ENCODE measurements at places on chromosomes 7 and 10.
A peak's percentile ranks its signal among the peaks of the same experiment; 100 is the strongest.

DNA sequence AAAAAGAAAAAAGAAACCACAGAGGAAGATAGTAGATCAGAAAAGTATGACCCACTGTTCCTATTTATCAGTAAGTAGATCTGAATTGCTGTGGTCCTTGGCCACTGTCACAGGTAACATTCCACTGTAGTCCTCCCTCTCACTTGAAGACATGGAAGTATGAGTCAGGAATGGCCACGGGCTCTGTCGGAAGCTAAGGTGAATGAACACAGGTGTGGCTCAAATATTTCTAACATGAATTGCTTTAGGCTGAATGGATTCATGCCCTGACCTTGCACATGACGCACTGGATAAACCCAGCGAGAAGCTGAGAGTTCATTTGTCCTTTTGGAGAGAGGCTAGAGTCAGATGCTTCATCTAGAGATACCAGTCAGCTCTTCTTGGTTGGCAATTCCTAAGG is 224.5 kb upstream of the SP8 start:
- no peak for DNase-seq

DNA sequence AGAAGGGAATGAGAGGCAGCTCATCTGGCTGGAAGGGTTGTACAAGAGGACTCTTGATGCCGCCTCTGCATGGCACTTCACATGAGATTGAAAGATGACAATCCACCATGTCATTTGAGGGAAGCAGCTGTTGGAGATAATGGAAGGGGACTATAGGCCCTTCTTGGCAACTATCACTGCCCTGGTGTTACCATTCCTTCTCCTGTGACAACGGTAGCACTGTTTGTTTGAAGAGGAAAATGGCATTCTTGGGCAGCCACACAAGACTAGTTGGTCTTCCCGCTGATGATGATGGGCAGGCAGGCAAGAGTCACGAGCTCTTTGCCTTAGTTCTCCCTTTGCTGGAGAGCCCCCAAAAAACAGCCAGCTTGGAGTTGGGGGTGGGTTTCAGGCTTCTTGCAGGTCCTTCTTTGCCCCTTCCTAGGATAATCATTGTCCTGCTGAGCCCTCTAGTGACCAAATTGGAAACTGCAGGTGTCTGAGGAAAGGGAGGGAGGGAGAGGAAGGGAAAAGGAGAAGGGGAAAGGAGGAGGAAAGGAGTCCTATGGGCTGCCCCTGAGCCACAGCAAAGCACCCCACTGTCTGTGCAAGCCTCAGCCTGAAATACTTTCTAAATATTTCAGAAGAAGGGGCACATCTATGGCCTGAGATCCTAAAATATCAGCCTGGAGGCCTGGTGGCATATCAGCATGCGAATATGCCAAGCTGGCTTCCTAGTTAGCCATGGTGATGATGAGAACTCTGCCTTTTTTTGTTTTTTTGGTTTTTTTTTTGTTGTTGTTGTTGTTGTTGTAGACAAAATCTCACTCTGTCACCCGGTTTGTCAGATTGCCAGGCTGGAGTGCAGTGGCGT is 165.6 kb upstream of the KMT2E start:
- DNase-seq: peak; percentile 11

DNA sequence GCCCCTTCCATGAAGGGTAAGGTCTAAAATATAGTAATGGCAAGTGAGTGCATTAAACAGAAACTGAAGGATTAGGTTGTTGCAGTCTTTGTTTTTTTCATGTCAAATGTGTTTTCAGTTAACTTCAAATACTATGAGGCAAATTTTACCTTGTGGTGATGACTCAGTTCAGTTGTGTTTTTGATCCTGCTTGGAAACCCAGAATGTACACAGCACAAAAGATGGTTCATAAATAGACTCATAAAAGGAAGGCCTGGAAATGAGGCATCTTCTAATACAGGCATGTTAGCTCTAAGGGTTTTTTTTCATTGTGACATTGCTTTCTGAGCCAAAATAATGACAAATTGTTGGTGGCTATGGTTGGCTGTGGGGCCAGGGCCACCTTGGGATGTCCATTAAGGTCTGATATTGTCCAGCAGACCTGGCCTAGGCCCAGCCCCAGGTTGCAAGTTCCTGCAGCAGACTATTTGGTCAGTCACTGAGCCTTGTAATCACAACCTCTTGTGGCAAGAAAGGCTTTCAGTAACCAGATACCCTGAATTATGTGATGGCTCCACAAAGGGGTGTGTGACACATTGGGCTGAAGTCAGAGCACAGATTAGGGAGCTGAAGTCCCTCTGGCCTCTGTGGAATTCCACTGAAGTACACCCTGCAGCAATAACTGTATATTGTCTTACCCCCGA is 69.0 kb upstream of the SAMD8 start:
- DNase-seq: no peak

DNA sequence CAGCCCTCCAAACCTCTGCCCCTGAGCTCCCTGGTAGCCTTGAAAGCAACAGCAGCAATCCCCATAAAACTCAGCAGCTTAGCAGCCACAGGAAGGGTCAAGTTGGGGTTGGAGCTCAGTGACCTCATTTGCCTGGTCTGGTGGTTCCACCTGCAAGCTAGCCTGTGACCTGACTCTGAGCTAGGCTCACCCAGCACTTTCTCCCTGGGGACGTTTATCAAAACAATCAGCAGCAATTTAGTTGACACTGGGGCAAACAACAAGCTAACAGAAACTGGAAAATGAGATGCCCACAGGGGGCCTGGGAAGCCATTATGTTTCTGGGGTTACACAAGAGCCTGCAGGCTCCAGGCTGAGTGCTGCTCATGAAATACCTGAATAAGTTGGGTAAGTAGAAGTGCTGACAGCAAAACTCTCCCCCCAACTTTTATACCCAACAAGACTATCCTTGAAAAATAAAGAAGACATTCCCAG is 22.4 kb upstream of the CRYGN start:
- no peak for DNase-seq

DNA sequence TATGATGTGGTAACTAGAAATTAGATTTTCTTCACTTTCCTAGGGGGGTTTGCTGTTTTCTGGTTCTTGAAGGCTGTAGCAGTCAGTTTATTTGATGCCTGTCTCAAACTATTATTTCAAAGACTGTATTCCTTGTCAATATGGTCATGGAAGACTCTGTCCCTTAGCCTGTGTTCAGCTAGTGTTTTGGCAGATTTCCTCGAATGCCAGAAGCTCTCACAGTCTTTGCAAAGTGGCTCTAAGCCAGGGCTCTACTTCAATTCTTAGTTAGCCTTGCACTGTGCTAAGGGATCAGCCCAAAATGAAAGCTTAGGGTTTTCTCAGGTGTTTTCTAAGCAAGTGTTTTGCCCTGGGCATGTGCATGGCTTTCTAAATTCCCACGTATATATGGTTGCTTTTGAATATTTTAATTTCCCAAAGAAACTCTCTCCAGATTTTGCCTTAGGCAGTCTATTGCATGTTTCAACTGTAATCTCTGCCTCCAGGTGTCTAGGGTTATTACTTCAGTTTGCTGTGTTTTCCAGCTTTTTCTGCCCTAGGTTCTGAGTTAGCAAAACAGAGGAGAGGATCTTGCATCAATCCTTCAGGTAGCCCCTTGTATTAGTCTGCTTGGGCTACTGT is 7.2 kb upstream of the C1GALT1 start:
- no peak for DNase-seq

DNA sequence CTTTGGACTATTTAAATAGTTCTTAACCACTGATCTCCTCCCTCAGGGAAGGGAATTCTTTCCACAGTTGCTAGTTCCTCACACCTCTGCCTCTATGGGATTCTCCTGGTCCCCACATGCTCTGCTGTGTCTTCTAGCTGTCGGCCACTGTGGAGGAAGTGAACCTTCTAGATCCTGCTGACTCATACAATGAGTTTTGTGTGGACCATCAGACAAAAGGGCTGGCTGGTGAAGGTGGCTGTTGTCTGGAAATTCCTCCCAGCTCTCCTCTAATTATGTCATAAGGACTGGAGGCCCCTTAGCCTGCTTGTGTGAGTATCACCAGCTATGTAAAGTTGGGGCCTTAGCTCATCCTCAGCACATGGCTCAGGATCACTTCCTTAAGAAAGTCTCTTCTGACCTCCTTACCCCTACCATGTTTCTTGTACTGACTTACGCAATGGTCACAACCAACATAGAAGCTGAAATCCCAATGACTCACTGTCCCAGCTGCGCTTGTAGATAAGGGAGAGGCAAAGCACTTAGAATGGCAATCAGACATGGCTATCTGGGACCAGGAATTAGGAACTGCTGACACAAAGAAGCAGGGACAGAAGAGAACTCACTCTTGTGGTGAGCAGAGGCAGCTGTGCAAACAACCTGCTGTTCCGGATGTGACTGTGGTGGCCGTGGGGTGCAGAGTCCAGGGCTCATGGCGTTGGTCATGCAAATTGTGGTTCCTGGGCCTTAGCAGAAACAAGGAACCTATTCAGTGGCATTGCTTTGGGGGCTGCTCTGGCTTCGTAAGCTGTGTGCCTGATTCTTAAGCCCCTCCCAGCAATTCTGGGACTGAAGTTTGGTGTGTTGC is 2.5 kb upstream of the MACC1 start:
- DNase-seq: no peak
